ENCODE measurements at places on chromosomes 16 and 17. TPM values are rescaled to one million over a fixed set of nuclear protein-coding genes. Genes with fewer than 3 reads are reported as not detected.
A peak's percentile ranks its signal among the peaks of the same experiment; 100 is the strongest.

GRCh38 chr17:35867574-35867973 lies 1.1 kb downstream of the HEATR9 start:
- H3K4me3 ChIP-seq: no peak overlapping the region
- H3K27ac ChIP-seq: no peak overlapping the region
- DNase-seq: no peak

The ASPSCR1 gene
- total RNA-seq: 22.5 TPM

DNA sequence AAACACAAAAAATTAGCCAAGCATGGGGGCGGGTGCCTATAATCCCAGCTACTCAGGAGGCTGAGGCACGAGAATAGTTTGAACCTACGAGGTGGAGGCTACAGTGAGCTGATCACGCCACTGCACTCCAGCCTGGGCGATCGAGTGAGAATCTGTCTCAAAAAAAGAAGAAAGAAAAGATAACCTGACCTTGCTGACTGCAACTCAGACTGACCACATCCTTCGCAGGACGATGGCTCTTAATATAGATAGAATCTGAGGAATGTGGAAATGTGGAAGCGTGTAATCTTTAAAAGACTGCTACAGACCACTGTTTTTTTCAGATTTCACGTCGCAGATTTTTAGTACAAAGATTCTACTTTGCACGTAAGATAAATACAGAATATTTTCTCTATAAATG lies 37.8 kb downstream of the KLHDC4 start:
- H3K4me3 ChIP-seq: no peak overlapping the region
- H3K27me3 ChIP-seq: no peaks in the 10 kb centered on the region
- peaks cover 18% of the 10 kb centered on the region for H3K36me3 ChIP-seq
- H3K4me1 ChIP-seq: peaks cover 14% of the 10 kb centered on the region
- no peak for DNase-seq

DNA sequence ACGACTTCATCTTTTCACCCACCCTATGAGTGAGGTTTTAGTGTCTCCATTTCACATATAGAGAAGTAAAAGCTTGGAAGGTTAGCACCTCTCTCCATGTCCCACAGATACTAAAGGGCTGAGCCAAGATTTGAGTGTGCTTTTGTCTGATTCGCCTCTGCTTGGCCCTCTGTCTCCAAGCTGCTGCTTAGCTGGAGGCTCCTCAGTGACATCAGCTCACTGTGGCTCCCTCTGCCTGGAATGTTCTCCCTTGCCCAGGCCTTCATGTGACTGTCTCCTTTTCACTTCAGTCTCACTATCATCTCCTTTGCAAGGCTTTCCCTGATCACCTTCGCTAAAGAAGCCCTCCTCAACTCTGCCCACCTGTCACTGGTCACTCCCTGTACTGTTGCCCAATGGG lies 84.5 kb upstream of the HSBP1 start:
- no peaks in the 10 kb centered on the region for H3K36me3 ChIP-seq
- H3K4me1 ChIP-seq: peaks cover 2% of the 10 kb centered on the region
- no peak overlapping the region for H3K27ac ChIP-seq

DNA sequence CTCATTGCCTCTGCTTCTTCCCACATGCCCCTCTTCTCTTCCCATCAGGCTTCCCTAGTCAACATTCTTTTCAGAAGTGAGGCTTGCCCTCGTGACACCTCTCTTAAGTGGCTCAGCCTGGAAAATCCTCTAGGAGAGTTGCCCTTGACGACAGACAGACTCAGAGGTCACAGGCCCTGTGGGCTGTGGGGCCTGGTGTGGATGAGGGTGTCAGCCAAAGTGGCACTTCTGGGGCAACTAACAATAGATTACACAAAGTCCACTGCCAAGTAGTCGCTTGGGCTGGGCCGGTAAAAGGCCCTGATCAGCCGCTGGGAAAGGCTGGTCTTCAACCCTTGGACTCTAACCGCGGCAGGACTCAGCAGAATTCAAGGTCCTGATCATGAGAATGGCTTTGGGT lies 33.7 kb upstream of the METTL16 start:
- H3K4me3 ChIP-seq: no peak overlapping the region
- H3K36me3 ChIP-seq: no peaks in the 10 kb centered on the region
- peaks cover 3% of the 10 kb centered on the region for H3K4me1 ChIP-seq
- no peaks in the 10 kb centered on the region for H3K27me3 ChIP-seq

- no peaks in the 10 kb centered on the region for H3K36me3 ChIP-seq
- peak overlapping the region; percentile 14 for H3K27ac ChIP-seq
- DNase-seq: no peak
- H3K4me1 ChIP-seq: no peaks in the 10 kb centered on the region
- no peak overlapping the region for H3K4me3 ChIP-seq
- peaks cover 35% of the 10 kb centered on the region for H3K27me3 ChIP-seq
Measured at GRCh38 chr16:49883076-49884014, 27.4 kb upstream of the ZNF423 start.

The GIT1 gene
- total RNA-seq: 63.5 TPM

DNA sequence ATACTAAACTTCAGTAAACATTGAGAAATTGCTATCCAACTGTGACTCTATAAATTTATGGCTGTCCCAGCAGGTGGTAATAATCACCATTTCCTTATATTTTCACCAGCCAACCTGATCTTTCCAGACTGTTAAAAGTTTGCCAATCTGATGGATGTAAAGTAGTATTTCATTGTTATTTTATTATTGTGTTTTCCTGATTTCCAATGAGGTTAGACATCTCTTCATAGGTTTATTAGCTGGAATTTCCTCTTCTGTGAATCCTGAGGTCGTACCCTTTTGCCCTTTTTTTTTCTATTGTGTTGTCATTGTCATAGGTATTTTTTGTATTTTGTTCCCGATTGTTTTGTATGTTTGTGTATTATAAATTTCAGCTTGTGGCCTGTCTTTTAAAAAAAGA lies 31.7 kb downstream of the BMERB1 start:
- DNase-seq: no peak
- no peak overlapping the region for H3K4me3 ChIP-seq
- H3K27ac ChIP-seq: no peak overlapping the region
- no peaks in the 10 kb centered on the region for H3K27me3 ChIP-seq
- peaks cover 8% of the 10 kb centered on the region for H3K36me3 ChIP-seq
- peaks cover 2% of the 10 kb centered on the region for H3K4me1 ChIP-seq

DNA sequence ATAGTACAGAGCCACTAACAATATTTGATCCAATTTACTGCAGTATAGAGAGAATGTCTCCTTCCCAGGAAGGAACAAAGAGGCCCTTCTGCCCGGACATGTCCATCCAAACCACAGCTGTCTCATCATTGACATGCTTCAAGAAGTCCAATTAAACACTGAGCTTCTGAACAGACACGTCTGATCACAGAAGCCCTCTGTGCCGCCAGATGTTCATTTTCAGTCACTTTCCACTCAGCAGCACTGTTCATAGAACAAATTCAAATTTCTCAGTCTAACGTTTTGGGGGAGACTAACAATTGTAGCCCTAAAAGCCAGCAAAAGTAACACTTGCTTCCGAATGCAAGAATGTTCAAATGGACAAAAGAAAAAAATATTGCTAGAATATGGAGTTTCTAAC lies 15.3 kb downstream of the ZC3H7A start:
- H3K27me3 ChIP-seq: no peaks in the 10 kb centered on the region
- peak overlapping the region; percentile 47 for H3K4me3 ChIP-seq
- peak overlapping the region; percentile 97 for H3K27ac ChIP-seq
- DNase-seq: no peak

DNA sequence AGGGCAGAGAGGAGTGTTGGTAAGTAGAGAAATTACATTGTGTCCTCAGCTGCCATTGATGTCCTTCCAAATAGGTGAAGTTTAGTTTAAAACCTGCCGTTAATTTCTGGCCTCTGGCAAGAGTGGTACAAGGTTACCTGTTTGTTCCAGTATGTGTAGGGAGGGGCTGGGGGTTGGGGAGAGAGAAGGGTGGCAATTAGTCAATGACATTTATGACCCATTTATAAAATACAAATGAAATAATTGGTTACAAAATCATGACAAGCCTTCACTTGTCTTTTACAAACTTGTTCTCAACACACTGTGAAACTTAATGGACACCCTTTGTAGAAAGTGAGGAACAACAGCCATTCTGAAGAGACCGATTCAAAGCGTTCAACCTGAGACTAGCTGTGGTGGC lies 281.0 kb downstream of the FTO start:
- H3K27me3 ChIP-seq: no peaks in the 10 kb centered on the region
- no peak overlapping the region for H3K27ac ChIP-seq
- peaks cover 7% of the 10 kb centered on the region for H3K36me3 ChIP-seq
- H3K4me1 ChIP-seq: no peaks in the 10 kb centered on the region
- no peak for DNase-seq
- H3K4me3 ChIP-seq: no peak overlapping the region

DNA sequence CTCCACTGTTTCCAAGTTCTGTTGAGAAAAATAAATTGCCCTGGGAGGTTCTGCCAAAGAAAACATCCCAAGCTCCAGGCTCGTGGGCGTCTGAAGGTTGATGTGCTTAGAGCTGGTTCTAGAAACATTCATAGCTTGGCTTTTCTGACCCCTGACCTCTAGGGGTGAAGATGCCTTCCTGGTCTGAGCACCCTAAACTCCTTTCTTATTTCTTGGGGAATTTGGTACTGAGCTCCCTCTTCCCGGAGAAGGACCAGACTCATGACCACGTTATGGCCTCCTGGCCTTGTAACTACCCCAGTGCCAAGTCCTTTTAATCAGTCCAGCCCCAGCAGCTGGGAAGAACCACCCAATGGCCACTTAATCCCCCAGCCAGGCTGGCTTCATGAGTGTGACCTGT lies 66.4 kb downstream of the MYH11 start:
- no peaks in the 10 kb centered on the region for H3K36me3 ChIP-seq
- no peaks in the 10 kb centered on the region for H3K4me1 ChIP-seq
- no peak overlapping the region for H3K4me3 ChIP-seq
- DNase-seq: no peak
- H3K27ac ChIP-seq: no peak overlapping the region

DNA sequence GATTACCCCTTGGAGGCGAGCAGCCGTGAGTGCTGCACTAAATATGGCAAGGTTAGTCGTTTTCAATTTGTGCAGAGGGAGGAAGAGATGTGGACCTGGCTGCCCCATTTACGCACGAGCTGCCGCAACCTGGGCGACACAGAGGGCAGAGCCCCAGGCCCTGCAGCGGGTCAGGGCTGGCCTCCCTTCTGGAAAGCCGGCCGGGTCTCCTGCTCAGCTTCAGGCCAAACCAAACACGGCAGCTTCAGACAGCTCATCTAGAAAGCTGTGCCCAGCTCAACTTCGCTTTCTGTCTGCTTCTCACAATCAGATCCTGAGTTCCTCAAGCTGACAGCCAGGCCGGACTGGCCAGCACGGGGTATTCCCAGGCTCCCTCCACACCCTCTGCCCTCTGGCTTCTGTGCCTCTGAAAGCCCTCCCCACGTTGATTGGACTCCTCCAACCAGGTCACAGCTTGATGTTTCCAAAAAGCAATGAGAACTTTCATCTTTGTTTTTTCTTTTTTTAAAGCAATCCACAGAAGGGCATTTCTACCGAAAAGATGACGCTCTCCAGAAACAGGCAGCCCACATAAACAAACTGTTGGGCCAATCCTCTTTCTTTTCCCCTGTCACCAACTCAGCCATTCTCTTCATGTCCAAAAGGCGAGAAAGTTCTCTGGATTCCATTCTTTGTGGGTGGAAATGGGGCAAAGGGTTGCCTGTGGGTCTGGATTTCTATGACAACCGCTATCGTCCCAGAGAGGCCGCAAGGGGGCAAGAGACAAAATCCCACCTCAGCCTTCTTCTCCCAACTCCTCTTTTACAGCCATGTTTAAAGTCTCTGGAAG lies 189.0 kb downstream of the ZFHX3 start:
- no peak overlapping the region for H3K27ac ChIP-seq
- no peaks in the 10 kb centered on the region for H3K36me3 ChIP-seq
- DNase-seq: no peak
- no peaks in the 10 kb centered on the region for H3K4me1 ChIP-seq

GRCh38 chr16:54590836-54591235 lies 304.2 kb upstream of the IRX3 start:
- no peaks in the 10 kb centered on the region for H3K36me3 ChIP-seq
- H3K27ac ChIP-seq: no peak overlapping the region
- H3K4me3 ChIP-seq: no peak overlapping the region

The ZSWIM7 gene
- total RNA-seq: 13.4 TPM

DNA sequence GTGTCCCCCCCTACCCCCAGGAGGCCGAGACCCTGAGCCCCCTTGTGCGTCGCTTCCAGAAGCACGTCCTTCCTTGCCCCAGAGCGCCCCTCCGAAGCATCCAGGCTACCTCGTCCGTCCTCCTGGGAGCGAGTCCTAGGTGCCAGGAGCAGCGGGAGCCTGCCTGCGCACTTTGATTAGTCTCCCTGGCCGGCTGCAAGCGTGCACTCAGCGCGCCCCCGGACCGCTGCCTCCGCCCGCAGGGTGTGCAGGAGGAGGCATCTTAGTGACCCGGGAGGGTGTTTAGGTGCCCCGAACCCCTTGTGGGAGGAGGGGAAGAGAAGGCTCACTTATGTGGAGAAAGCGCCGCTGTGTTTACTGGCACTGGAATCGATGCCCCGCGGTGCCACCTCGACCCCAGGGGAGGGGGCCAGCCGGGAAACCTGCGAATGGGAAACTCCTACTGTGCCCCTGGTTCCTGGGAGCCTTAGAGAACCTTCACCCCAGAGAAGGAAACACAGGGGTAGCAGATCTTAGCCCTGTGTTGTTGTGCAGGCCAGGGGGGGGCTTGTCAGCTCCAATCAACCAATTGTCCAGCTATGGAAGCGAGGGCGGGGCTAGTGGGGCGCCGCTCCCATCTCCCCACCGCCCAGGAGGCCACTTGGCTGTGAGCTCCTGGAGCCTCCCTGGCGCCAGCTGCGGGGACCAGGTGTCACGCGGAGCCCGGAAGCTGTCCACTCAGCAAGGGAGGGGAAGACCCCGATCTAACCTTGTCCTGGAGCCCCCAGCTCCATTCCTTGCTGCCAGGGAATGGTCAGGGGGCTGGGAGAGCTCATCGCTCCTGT lies 922.8 kb upstream of the EEF2KMT start:
- H3K4me1 ChIP-seq: no peaks in the 10 kb centered on the region
- peaks cover 28% of the 10 kb centered on the region for H3K27me3 ChIP-seq
- H3K36me3 ChIP-seq: no peaks in the 10 kb centered on the region
- H3K4me3 ChIP-seq: no peak overlapping the region

The CTRB2 gene
- not detected for total RNA-seq

- H3K27ac ChIP-seq: no peak overlapping the region
- H3K27me3 ChIP-seq: peaks cover 21% of the 10 kb centered on the region
- H3K4me1 ChIP-seq: no peaks in the 10 kb centered on the region
- DNase-seq: no peak
Measured at GRCh38 chr16:55725055-55725777, 69.4 kb downstream of the SLC6A2 start.

DNA sequence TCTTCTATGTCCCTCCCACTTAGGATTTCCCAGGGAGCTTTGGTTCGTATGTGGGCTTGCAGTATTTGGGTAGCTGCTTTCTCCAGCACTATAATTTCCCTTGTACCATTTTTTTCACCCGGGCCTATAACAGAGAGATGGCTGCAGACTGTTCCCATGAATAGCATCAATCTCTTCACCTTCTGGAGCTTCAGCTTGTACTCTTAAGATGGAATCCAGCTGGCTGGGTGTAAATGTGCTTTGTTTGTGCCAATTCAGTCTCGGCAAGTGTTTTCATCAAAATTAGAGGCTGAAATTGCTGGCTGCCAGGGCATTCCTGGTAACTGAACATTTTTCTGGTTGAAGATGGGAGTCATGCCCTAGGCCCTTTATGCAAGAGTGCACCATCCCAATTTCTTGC lies 12.2 kb upstream of the CPD start:
- H3K4me1 ChIP-seq: peaks cover 54% of the 10 kb centered on the region
- no peak for DNase-seq
- no peak overlapping the region for H3K4me3 ChIP-seq
- peak overlapping the region; percentile 29 for H3K27ac ChIP-seq
- peaks cover 6% of the 10 kb centered on the region for H3K36me3 ChIP-seq

The CCDC78 gene
- total RNA-seq: 8.1 TPM

The KCTD13 gene
- 27.2 TPM for total RNA-seq

- H3K4me1 ChIP-seq: peaks cover 29% of the 10 kb centered on the region
- no peak overlapping the region for H3K4me3 ChIP-seq
- no peaks in the 10 kb centered on the region for H3K27me3 ChIP-seq
- no peaks in the 10 kb centered on the region for H3K36me3 ChIP-seq
Measured at GRCh38 chr17:27336184-27336583, 42.3 kb downstream of the WSB1 start.
